ENCODE measurements at places on chromosomes 5 and 9.

GRCh38 chr5:131198625-131199024 is 27.9 kb downstream of the LYRM7 start:
- DNase-seq = no peak

DNA sequence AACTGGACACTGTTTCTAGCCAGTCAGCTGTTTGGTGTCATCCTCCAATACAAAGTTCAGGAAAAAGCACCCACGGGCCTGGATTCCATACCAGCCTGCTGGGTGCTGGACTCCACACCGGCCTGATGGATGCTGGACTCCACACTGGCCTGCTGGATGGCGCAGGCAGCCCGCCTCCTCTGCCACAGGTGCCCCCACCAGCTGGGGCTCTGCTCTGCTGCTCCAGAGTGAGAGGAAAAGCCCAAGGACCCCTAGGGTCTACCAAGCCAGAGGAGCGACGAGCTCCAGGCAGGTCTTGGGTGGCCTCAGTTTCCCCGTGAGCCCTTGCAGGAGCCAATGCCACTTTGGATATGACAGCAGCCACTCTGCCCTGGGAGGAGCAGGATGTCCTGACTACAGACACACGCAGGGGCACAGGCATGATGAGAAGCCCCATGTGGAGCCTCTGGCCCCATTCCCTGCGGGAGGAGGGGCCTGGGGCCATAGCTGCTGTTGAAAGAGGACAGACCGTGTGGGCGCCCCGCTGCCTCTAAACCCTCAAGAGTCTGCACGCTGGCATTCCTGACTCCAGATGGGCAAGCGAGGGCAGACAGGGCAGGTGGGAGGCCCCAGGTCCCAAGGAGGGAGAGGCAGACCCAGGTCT is 141.6 kb downstream of the OLFM1 start:
- DNase-seq = no peak

DNA sequence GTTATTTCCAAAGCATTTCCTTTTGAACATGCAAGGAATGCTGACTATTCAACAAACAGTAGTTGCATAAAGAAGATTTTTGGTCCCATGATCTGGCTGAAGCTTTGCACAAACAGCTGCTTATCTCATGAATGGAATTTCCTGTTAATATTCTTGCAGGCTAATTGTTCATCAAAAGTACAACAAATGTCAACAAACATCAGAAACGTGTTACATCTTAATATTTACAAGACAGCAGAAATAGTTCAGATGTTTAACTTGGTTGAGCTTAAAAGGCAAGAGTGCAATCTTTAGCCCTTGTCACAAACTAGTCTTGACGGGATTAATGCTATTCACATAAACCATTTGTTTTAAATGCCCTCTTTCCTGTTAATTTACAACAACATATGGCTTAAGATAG is 47.9 kb upstream of the BASP1 start:
- DNase-seq = no peak

GRCh38 chr9:96302021-96302420 is at the start of gene HSD17B3:
Gene HSD17B3 (minus strand): TSS chr9:96302176. CDS start chr9:96302104, 72 bp downstream.
- no peak for DNase-seq

DNA sequence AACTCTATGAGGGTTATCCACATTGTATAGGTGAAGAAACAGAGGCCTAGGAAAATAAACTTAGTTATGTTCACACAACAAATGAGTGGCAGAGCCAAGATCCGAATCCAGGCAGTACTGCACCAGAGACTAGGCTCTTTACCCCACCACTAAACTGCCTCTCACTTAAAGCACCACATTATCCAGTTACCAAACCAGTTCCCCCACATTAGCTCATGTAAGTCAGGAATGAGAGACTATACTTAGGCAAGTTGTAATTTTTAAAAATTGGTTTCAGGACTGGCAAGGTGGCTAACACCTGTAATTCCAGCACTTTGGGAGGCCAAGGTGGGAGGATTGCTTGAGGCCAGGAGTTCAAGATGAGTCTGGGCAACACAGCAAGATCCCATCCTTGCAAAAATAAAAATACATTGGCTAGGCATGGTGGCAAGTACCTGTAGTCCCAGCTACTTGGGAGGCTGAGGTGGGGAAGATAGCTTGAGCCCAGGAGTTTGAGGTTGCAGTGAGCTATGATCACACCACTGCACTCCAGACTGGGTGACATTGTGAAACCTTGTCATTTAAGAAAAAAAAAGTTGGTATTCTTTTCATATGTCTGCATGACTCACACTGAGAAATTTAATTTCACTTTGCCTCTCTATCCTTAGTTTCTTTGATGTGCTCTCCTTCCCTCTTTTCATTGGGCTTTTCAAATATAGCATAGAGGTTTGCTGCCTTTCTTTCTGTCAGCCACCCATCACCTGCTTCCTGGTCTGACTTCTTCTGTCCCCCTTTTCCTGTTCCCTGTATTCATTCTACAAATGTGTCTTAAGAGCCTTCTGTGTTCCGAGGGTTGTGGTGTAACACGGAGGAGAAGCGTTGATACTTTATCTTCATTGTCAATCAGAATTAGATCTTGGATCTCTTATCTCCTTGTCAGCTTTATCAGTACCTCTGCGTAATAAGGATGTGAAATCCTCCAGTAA is 64.7 kb downstream of the ERMP1 start:
- DNase-seq = peak; percentile 14
